ENCODE measurements at places on chromosomes 6 and 20.

GRCh38 chr6:75204217-75204958 lies 1.5 kb downstream of the COL12A1 start:
- DNase-seq = peak; percentile 80

DNA sequence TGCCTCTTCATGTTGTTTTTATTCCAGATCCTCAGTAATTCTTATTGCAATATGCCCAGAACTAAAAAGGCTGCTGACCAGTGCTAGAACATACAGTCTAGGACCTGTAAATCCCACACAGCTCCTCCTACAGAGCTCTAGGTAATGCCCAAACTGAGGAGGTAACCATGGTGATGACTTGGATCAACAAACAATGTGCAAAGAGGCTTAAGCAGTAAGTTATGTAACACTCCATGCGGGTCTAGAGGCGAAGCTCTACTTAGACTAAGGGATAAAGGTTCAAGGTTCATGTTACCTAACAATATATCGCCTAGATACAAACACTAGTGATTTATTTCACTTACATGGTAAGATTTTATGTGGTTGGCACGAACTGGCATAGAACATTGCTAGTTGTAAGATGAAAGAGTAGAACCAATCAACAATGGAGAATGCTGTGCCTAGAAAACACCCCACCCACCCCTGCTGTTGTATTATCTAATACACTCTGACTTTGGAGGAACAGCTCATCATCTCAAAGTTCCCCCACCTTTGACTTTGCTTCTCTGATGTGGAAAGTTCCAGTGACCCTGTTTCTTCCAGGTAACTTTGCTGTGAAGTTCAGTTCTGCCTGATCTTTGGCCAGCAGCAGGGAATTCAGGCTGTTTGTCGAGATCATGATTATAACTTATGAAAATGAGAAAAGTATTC lies 242.4 kb downstream of the ALDH8A1 start:
- no peak for DNase-seq

DNA sequence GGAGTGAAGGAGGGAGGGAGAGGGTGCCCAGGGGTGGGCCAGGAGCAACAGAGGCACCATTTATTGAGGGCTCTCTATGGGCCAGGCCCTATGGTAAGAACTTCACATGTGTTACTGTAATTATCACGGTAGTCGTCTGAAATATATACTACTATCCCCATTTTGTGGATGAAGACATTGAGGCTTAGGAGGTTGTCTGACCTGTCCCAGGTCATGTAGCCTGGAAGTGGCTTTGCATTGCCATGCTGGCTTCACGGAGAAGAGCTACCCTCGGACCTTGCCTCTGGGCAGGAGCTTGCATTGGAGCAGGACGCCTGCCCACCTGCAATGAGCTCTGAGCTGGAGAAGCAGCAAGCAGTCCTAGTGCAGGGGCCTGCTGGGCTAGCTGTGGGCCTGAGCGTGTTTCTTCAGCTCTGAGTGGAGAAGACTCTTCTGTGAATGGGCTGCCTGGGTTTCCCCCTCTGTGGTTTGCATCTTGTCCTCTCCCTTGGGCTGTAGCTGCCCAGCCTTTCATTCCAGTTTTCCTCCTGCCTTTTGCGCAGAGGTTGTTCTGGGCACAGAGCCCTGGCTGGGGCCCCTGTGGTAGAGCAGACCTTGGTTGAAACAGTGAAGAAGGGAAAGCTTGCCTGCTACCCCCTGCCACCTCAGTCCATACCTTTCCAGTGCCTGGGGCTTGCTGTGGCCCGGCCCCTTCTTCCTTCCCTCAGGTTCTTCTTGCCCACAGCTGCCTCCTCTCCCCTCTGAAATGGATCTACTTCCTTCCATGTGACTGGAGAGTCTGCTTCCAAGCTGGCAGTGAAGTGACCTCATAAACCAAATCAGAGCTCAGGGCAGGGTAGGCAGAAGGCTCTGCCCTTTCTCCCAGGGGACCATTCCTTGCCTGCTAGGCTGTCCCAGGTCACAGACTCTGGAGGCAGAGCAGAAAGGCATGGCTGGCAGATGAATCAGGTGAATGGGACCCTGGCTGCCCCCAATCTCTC lies 24.1 kb upstream of the SRF start:
- DNase-seq = no peak

DNA sequence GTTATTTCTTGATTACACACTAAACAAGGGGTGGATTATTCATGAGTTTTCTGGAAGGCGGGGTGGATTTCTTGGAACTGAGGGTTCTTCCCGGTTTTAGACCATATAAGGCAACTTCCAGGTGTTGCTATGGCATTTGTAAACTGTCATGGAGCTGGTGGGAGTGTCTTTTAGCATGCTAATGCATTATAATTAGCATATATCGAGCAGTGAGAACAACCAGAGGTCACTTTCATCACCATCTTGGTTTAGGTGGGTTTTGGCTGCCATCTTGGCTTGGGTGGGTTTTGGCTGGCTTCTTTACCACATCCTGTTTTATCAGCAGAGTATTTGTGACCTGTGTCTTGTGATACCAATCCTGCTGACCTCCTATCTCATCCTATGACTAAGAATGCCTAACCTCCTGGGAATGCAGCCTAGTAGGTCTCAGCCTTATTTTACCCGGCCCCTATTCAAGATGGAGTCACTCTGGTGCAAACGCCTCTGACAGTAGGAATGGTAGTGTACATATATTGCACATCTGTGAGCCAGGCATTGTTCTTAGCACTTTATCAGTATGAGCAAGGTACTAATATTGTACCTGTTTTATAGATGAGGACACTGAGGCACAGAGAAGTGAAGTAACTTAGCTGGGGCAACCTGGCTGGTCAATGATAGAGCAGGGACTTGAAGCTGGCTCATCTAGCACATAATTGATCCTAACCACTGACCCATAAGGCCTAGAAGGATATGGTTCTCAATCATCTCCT lies 203.7 kb downstream of the NFATC2 start:
- DNase-seq = no peak

- DNase-seq = no peak
Measured at GRCh38 chr6:127967708-127968107, 66.8 kb upstream of the THEMIS start.

DNA sequence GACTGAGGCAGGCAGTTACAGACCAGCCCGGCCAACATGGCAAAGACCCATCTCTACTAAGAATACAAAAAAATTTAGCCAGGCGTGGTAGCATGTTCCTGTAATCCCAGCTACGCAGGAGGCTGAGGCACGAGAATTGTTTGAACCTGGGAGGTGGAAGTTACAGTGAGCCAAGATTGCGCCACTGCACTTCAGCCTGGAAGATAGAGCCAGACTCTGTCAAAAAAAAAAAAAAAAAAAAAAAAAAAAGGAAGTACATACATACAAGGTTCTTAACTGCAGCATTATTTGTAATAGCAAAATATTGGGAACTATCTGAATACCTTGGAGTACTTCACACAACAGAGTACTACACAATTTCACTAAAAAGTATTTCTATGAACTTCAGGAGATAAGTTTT lies 183.5 kb upstream of the OLIG3 start:
- no peak for DNase-seq

- DNase-seq = no peak
Measured at GRCh38 chr6:128208078-128208477, 307.2 kb upstream of the THEMIS start.

DNA sequence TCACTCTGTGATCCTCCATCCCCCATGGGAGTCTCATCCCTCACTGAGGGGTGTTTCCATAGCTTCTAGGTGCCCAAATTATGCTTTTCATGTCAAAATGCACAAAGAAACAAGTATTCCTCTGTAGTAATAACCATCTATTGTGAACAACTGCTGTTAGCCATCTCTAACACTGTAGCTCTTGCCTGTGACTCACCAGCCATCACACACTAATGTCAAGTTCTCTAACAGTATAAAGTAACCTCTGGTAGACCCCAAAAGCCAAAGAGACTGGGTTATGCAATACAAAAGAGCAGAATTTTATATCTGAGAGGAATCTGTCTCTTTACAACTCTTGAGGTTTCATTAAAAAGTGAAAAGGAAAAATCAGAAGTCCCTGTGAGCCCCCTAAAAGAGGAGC lies 25.4 kb upstream of the IYD start:
- no peak for DNase-seq

Measured in glutamatergic neuron (in vitro differentiated cells).